AG04450 (cell line): ENCODE measurements at places on chromosomes 2 and 18. TPM values are rescaled to one million over a fixed set of nuclear protein-coding genes. Genes with fewer than 3 reads are reported as not detected.

DNA sequence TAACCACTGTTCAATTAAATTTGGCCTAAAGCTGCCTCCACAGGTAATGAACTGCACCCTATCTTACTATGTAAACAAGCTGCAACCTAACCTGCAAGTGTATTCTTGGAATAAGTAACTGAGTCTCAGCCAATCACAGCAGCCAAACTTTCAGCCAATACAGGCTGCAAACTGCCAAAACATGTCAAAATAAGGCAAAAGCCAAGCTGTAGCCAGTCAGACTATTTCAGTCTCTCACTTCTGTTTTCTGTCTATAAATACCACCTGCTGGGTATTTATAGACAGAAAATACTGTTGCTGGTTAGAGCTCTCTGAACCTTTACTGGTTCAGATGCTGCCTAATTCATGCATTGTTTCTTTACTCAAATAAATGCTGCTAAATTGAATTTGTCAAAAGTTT is 14.3 kb downstream of the C2orf76 start:
- no peak for DNase-seq

GRCh38 chr18:45724601-45725000 is 620 bp downstream of the SLC14A1 start:
- DNase-seq: no peak

DNA sequence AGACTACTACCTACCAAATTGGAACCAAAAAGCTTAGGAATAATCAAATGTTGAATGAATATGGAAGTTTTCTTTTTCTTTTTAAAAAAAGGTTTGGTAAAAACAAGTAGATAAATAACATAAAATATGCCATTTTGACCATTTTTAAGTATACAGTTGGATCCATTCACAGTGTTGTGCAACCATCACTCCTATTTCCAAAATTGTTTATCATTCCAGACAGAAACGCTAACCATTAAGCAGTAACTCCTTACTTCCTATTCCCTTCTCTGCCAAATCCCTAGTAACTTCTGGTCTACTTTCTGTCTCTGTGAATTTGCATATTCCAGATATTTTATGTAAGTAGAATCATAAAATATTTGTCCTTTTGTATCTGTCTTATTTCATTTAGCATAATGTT is 39.8 kb downstream of the CD302 start:
- DNase-seq: no peak

DNA sequence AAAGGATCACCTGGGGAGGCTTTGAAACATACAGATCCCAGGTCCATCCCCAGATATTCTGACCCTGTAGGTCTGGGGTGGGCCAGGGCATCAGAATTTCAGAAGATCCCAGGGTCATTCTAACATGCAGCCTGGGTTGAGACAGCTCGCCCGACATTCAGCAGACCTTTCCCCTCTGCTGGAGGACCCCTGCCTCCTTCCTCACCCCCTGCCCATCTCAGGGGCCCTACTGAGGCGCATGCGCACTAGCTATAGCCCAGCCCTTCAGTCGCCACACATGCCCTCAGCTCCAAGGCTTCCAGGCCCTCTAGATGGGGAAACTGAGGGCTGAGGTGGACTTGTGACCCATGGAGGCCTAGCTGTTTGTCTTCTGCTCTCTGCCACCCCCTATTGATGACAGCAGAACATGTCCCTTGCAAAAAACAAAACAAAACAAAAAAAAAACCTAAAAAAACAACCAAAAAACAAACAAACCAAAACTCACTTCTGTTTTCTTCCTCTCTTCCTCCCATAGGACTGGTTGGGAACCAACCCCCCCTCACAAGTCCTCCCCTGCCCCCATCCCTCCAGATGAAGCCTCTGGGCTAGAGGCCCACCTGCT is 91.3 kb downstream of the ZBTB7C start:
- DNase-seq: no peak

GRCh38 chr2:218010140-218010983 is 7.6 kb upstream of the TNS1 start:
- no peak for DNase-seq

Gene PPP1R1C
- 0.26 and 0.41 TPM in 2 replicates for polyA plus RNA-seq

DNA sequence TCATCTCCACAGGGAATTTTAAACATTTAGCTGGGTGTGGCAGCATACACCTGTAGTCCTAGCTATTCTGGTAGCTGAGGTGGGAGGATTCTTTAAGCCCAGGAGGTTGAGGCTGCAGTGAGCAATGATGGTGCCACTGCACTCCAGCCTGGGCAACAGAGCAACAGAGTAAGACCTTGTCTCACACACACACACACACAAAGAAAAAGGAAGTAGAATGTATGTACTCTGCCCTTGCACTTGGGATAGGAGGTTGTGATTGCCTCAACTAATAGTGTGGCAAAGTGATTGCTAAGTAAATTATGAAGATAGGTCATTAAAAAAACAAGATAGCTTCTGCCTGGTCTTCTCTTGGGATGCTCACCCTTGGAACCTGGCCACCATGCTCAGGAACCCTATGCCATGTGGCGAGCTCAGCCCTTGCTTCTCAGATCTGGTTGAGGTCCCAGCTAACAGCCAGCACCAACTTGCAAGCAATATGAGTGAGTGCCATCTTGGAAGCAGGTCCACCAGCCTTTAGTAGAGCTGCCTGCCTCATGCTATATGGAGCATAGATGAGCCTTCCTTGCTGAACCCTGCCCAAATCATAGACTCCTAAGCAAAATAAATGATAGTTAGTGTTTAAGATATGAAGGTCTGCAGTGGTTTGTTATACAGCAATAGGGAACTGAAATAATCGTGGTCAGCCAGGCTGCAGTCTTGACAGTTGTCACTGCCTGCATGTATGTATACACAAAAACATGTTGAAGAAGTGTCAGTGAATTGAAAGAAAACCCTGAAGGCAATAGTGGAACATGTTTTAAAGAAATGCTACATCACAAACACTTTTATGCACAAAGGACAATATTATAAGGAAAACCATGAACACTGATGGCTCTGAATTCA is 30.1 kb upstream of the PNO1 start:
- DNase-seq: no peak

- DNase-seq: no peak
Measured at GRCh38 chr18:2040279-2040678, 531.0 kb downstream of the METTL4 start.

DNA sequence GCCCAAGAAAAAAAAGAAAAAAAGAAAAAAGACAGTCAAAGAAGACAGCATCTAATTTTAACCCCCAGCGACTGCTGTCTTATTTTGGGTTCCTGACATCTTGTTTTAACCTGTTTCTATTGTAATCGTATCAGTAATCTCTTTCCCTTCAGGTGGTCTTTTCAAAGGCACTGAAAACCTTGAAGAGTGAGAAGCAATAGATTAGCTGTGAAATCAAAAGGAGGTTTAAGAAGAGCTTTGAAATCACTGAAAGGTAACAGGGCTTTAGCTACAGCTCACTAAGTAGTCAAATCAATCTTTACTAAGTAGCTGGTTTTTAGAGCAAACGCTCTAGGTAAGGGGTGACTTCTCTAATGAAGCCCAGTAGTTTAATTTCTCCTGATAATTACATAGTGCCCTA is 5.4 kb upstream of the TANC1 start:
- DNase-seq: no peak

Gene LRATD1
- polyA plus RNA-seq: 1.9 and 2.0 TPM in 2 replicates

Gene ZC3H8
- polyA plus RNA-seq: 2.8 and 4.4 TPM in 2 replicates

Gene CDKL4
- polyA plus RNA-seq: not detected in 2 replicates

Gene RAD51AP2
- not detected in 2 replicates for polyA plus RNA-seq

DNA sequence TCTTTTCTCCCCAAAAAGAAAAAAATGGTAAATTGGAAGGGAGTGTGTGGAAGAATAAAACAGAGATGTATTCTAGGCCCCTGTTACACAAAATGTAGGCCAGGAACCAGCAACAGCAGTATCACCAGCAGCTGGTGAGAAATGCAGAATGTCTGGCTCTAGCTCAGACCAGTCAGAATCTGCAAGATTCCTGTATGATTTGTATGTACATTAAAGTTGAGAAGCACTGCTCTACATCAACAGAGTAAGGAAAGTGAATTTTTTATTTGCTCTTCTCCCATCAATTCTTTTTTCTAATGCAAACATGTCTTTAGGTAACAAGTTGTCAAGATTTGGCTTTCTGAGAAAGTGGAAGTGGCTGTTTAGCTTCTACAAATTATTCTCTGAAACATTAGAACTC is 235.4 kb upstream of the FANCL start:
- DNase-seq: no peak

DNA sequence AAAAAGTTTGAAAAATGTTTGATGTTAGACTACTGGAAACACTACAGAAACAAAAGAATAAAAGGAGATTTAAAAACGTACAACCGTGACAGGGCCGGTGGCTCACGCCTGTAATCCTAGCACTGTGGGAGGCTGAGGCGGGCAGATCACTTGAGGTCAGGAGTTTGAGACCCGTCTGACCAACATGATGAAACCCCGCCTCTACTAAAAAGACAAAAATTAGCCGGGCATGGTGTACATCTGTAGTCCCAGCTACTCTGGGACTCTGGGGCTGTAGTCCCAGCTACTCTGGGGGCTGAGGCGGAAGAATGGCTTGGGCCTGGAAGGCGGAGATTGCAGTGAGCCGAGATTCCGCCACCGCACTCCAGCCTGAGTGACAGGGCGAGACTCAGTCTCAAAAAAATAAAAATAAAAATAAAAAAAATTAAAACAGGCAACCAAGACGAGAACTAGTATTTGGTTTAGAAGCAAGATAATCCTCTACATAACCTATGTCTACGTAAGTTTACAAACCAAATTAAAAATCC is 5.8 kb downstream of the SP3 start:
- DNase-seq: no peak

Gene UGT1A6
- polyA plus RNA-seq: not detected in 2 replicates

- DNase-seq: no peak
Measured at GRCh38 chr18:32899819-32900218, 127.0 kb upstream of the KLHL14 start.

Gene ATP6V1C2
- polyA plus RNA-seq: 0.12 and 0.14 TPM in 2 replicates

Gene GALNT13
- polyA plus RNA-seq: not detected in 2 replicates

Gene KRTCAP3
- polyA plus RNA-seq: 0.32 and 0.60 TPM in 2 replicates

DNA sequence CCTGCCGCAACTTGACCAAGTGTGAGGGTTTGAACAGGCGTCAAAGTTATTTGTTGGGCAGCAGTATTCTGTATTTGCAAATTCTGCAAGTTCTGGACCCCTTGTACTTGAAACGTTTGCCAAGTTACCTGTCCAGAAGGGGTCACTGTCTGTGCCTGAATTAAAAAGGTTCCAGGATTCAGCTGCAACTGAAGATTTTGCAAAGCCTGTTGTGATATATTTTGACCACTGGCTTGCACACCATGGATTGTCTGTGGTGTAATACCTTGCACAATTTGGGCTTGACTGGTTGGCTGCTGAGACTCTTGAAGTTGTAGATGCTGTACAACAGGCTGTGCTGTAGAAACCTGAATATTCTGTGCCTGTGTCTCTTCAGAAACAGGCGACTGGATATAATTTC is 10.2 kb downstream of the SP3 start:
- no peak for DNase-seq

Gene UPP2
- polyA plus RNA-seq: not detected in 2 replicates

DNA sequence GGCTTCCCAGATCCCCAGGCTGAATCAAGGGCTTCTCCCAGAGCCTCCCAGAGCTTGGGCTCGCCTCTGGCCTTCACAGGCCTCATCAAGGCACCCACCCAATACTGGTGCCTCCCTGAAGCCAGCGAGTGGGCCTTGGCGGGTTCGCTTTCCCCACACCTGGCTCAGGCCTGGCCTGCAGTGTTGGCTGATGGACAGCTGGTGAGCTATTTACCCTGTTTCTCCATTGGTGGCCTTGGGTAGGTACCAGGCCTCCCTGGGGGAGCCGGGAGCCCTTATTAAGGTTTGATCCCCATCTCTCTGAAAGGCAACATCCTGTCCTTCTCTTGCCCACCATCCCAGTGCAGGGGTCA is 18.2 kb upstream of the DUSP2 start:
- DNase-seq: no peak

Gene FABP1
- polyA plus RNA-seq: not detected in 2 replicates

Gene HAT1
- polyA plus RNA-seq: 36.4 and 56.0 TPM in 2 replicates

DNA sequence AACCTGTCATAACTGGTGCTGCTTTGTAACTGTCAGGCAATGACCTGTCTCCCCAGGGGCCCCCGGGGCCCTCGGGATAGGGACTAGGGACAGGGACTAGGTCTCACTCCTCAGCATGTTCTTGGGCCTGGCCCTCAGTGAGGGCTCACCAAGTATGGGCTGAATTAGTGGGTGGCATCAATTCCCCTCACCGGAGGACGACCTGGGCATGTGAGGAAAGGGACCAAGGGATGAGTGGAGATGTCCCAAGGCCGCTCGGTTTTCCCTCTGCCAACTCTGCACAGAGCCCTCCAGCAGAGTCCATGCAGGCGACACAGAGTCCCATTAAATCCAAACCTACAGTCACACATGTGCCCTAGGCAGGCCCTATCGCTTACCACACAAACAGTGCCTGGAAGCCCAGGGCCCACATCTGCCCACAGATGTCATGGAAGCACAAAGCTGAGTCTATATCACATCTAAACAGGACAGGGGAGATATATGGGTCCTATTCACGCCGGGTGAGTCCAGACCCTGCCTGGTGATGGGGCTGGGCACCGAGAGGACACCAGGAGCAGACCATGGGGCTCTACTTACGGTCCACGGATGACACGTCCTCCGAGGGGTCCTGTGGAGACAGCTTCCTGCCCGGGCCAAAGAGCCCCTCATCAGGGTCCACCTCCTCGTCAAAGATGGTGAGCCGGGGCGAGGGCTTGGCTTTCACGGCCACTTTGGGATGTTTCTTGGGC is 26.6 kb downstream of the HS1BP3 start:
- no peak for DNase-seq

DNA sequence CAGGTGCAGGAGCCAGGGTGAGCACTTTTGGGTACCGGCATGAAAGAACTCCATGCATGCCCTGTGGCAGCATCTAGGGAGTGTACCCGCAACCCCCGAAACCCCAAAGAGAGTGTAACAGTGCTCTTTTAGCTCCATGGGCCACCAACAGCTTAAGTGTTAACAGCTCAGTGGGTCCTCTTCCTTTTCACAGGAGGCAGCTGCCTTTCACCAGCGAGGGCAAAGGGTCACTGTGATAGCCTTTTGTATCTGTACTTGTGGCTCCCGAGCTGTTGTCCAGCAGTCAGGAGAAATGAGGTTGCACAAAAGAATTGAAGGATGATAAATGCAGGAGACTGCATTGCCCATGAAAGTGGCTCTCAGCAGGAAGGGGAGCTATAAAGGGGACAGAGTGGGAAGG is 1166.3 kb upstream of the ACVR2A start:
- no peak for DNase-seq

Gene TEX44
- polyA plus RNA-seq: not detected in 2 replicates

DNA sequence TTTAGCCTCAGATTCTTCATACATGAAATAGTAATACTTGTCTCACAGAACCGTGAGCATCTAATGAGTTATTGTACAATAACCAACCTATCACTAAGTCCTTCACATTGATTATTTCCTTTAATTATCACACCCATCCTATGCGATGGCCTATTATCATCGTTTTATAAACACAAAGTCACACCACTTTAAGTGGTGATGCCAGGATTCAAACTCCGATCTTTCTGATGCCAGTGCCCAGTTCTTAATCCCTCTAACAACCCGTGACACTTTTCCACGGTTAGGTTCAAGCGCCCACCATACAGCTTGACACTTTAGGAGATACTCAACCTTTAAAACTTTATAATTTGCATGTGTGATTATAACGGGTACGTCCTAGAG is 523 bp upstream of the ALMS1 start:
- no peak for DNase-seq

Gene NOSTRIN
- 0.10 TPM in 1 of 2 replicates, not detected in the other for polyA plus RNA-seq
